CD4-positive, alpha-beta T cell treated with Interleukin-17A for 4 hours (primary cell): ENCODE measurements at places on chromosomes 1 and 21.

DNA sequence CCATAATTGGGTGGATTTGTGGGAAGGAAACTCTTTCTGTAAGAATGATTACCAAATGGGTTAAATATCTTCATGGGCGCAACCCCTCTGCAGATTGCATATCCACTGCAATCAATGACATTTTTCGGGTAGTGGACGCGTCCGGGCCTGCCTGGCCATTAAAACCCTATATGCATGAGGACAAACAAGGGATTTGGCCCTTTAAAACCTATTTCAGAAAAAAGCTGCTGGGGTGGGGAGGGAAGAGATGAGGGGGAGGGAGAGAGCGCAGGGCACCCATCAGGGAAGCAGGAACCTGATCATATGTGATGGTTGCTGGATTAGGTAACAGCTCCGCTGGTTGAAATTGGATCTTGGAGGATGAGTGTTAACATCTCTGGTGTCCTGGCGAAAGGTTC is 228.8 kb downstream of the PBX1 start:
- DNase-seq: no peak

DNA sequence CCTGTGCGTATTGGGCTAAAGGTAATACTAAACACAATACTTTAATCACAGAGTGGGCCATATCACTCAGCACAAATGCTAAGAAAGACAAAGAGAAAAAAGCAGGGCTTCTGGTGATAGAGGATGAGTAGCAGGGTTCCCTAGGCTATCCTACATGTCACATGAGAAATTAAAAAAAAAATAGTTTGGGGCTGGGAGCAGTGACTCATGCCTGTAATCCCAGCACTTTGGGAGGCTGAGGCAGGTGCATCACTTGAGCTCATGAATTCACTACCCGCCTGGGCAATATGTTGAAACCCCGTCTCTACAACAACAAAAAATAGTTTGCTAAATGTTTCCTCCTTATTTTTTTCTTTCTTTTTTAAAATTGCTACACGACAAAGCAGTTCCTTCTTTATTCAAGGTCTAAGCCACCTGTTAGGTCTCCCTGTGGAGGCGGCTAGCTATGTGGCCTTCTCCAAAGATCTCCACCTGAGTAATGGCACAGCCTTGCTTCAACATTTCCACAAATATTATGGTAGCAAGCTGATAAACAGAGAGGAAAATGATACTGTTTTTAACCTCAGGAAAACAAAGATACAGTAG is 1.5 kb downstream of the ENSA start:
- no peak for DNase-seq

- no peak for DNase-seq
Measured at GRCh38 chr1:215479567-215479966, 87.5 kb upstream of the KCTD3 start.

DNA sequence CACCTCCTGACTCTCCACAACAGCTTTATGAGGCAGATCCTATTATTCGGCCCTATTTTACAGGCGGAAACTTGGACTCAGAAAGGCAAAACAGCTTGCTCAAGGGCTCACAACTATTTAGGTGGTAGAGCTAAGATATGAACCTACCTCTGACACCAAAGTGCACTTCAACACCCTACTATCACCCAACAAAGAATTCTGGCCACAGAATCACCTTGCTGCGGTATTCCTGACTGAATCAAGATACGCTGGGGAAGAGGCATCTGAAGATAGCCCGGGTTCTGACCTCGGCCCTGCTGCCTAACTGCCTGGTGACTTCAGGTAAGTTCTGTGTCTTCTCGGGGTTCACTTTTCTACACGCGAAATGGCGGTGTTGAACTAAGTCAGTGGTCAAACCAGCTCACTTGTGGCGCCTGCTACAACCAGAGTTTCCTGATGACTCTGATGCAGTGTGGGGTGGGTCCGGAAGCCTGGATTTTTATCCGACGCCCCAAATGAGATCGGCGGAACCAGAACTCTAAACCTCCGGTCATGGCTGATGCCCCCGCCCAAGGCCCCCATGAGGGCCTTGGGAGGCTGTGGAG is 608 bp downstream of the PEF1 start:
- no peak for DNase-seq

GRCh38 chr1:1069711-1070676 is 4.1 kb downstream of the RNF223 start:
- no peak for DNase-seq
